ENCODE measurements at places on chromosomes 6 and 20. TPM values are rescaled to one million over a fixed set of nuclear protein-coding genes. Genes with fewer than 3 reads are reported as not detected.

Gene KCNQ2
- total RNA-seq, result not detected

DNA sequence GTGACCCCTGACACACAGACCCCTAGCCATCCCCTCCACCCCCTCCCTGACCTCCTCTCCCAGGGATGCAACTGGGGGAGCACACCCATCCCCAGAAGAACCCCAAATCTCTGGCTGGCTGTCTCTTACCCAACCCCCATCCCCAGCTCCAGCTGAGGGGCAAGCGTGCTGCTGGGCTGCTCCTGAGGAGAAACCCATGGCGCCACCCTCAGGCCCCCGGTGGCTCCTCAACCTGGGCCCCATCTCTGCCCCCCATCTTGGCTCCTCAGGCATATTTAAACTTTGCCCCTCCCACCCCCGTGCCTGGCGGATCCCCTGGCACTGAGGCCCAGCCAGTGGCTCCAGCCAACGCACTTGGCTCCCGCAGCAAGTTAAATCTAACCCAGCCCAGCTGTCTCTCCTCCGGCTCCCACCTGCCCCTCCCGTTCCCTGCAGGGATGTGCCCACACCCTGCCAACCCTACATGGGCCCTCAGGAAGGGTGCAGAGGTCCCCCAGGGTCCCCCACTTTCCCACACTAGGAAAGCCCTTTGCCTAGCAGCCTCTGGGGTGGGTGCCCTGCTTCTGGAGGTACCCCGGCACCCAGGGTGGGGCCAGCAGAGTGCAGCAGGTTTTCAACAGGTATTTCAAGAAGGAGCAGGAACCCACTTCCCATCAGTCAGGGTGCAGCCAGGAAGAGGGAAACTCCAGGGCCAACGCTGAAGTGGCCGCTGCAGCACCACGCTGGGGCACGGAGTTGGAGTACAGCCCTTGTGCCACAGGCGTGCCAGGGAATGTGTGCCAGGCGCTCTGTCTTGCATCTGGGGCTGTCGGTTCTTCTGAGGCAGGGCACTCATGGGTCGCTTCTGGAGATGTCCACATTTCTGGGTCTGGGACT lies 5.3 kb upstream of the OSBPL2 start:
- H3K27ac ChIP-seq, result no peak overlapping the region
- H3K4me1 ChIP-seq, result peaks cover 5% of the 10 kb centered on the region
- DNase-seq, result no peak
- H3K27me3 ChIP-seq, result no peaks in the 10 kb centered on the region

DNA sequence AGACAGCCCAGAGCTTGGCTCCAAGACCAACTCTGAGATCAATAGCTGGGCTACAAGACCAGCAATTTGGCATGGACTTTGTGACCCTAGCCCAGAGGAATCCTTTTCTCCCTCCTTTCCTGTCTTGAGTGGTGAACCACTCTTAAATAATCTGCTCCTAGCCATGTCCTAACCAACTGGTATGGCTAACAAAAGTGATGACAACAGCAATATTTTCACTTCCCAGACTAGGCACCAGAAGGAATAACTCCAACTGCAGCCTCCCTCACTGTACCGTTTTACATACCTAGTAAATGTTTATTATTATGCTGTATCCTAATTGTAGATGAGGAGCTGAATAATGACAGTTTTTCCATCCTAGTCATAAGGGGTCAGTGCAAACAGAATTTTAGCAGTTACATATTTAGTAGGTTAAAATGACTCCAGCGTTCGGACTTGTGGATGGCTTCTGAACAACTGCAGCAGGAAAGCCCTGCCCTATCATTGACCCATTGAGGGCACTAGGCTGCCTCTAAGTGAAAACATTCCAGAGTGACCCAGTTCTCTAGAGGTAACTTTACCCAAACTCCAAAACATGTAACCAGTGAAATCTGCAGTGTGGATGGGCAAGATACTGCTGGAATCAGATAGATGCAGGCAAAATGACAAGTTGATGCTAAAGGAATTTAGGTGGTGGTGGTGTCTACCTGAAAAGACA lies 77.1 kb downstream of the SH3BGRL2 start:
- H3K4me1 ChIP-seq, result no peaks in the 10 kb centered on the region
- no peak overlapping the region for H3K4me3 ChIP-seq
- no peak overlapping the region for H3K27ac ChIP-seq
- no peaks in the 10 kb centered on the region for H3K36me3 ChIP-seq
- DNase-seq, result no peak
- H3K27me3 ChIP-seq, result peaks cover 2% of the 10 kb centered on the region

Gene SLC22A3
- total RNA-seq, result not detected

DNA sequence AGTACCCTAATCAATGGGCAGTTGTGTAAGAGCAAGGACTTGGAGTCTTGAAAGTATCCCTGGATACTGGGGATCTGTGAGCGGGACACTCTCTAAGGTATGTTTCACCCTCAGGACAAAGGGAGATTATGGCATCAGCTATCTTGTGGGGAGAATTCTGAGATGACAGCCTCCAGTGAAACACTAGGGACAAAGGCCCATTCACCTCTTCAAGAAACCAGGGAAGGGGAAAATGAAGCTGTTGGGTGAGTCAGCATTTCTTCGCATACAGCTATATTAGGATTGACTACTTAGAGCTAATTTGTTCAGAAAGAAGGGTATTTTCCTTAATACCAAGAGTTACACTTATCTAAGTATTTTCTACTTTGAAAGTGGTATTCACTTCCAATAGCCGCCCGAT lies 35.9 kb downstream of the OPN5 start:
- peaks cover 16% of the 10 kb centered on the region for H3K27me3 ChIP-seq
- no peaks in the 10 kb centered on the region for H3K36me3 ChIP-seq
- DNase-seq, result no peak
- H3K4me3 ChIP-seq, result no peak overlapping the region

Gene C20orf204
- 19.0 TPM for total RNA-seq
